Muscle of back (tissue), 13 donors: ENCODE measurements at places on chromosomes 3 and 15. TPM values are rescaled to one million over a fixed set of nuclear protein-coding genes. Genes with fewer than 3 reads are reported as not detected.

GRCh38 chr3:106566277-106566676 is 697.5 kb upstream of the CBLB start:
- DNase-seq, result no peak

Gene IL5RA
- polyA plus RNA-seq, result not detected

DNA sequence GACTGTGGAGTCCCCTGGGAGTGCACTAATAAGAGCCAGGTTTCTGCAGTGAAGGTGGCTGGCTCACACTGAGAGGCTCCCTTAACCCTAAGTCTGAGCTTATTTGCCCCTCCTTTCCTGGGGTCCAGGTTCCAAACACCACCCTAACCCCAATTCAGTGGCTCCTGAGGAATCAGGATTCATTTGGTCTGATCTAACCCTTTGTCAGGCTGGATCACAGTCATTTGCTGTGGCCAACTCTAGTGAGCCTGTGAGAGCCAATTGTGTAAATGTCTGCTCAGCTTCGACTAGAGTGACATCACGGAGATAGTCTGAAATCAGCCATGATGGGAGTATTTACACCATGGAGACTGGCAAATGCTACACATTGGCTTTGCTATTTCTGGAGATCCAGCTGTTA is 73.7 kb upstream of the ACAN start:
- DNase-seq, result no peak

GRCh38 chr3:42503957-42504333 is 1.5 kb downstream of the VIPR1 start:
- DNase-seq, result no peak

GRCh38 chr3:127964053-127964452 is 49.0 kb downstream of the KBTBD12 start:
- DNase-seq, result no peak

DNA sequence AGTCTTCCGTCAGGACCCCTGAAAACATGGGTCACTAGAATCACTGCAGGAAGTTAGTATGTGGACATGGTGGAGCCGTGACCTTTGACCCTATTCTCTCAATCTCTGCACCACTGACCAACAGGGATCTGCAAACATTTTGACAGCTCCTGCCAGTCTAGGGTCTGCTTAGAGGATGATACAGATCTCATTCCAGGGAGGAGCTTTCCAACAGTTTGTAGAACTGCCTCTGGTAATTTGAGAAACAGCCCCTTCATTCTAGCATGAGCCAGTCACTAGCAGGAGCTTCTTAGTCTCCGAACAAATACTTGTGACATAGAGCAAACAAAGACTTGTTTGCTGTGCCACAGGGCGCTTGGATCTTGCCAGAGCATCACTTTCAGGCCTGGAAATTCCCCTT is 270.3 kb upstream of the CFAP20DC start:
- DNase-seq, result no peak

GRCh38 chr3:124986192-124987143 is 51.9 kb upstream of the MUC13 start:
- no peak for DNase-seq

- DNase-seq, result peak; percentile 58
Observed at GRCh38 chr3:58018892-58019742, 10.9 kb downstream of the FLNB start.

DNA sequence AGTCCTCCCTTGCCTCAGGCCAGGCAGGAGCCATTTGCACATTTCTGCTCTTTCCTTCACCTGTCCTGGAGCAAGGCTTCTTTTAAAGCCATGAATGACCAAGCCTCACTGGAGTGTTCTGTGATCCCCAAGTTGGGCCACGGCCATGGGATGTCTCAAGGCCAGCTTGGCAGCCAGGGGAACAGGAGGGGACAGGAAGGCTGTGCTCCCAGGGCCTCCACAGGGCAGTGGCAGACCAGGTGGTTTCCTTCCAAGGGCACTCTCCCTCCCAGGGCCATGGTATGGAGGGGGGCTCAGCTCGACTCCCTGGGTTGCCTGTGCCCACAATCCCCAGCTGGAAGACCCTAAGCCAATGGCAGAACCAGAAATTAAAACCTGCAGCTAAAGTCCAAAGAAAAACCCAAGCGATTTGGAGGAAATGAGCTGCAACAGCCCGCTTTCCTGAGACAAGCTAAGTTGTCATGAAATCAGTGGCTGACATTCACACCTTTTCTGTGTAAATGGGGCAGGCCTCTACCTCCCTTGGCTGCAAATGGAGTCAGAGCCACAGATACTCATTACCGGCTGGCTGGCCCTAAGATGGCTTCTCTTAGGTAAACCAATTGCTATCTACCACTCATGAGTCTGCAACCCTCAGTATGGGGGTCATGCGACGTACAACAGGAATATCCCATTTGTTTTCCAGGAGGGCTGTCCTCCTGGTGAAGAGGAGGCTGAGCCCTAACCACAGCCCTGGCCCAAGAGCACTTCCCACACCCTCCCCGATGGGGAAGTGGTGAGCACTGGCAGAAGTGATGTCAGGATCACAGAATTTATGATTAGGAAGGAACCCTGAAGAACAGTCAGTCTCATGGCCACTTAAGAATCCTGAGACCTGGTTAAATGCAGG is 83.3 kb downstream of the SNRK start:
- DNase-seq, result no peak

Gene SLC28A2
- polyA plus RNA-seq, result 0.17 TPM
